Naive thymus-derived CD4-positive, alpha-beta T cell (primary cell): ENCODE measurements at places on chromosomes 7 and 10.

DNA sequence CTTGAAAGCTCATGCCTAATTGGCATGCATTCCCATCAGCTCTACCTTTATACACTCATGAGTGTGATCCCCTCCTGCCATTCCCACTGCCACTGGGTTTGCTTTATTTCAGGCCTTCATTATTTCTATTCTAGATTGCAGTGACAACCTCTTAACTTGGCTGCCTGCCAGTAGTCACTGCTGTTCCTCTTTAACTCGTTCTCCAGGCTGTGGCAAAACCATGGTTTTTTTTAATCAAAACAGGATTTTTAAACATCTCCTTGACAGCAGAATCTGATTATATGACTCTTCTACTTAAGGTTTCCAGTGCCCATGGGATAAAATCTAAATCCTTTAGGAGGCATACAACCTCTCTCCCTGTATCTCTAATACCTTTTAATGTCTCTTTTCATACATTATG lies 223.7 kb upstream of the PCDH15 start:
- no peaks in the 10 kb centered on the region for H3K36me3 ChIP-seq
- no peak overlapping the region for H3K4me3 ChIP-seq
- DNase-seq, result no peak
- H3K27ac ChIP-seq, result no peak overlapping the region
- no peaks in the 10 kb centered on the region for H3K4me1 ChIP-seq

GRCh38 chr7:129366-130221 lies 62.8 kb upstream of the FAM20C start:
- no peaks in the 10 kb centered on the region for H3K27me3 ChIP-seq
- no peaks in the 10 kb centered on the region for H3K4me1 ChIP-seq
- DNase-seq, result no peak
- no peak overlapping the region for H3K4me3 ChIP-seq

GRCh38 chr7:130937016-130937415 lies 203.0 kb upstream of the KLF14 start:
- no peak for DNase-seq
- no peak overlapping the region for H3K27ac ChIP-seq
- no peaks in the 10 kb centered on the region for H3K36me3 ChIP-seq
- H3K27me3 ChIP-seq, result no peaks in the 10 kb centered on the region
- H3K4me3 ChIP-seq, result no peak overlapping the region

DNA sequence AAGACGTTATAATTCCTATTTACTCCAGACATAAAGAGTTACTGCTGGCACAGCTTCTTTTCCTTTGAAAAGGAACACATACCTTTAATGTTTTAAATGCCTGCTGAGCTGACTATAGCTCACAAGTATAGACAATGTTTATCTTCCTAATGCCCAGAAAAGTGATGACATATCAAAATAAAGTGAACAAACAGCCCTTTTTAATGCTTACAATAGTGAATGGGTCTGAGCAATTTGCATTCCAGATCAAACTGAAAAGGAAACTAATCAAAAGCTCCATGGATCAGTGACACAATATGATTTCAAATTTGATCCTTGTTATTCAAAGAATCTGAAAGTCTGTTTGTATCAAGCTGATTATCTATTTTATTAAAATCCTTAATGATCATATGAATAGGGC lies 233.6 kb upstream of the SEMA3E start:
- H3K27me3 ChIP-seq, result no peaks in the 10 kb centered on the region
- no peak for DNase-seq
- H3K4me1 ChIP-seq, result no peaks in the 10 kb centered on the region
- H3K36me3 ChIP-seq, result no peaks in the 10 kb centered on the region

DNA sequence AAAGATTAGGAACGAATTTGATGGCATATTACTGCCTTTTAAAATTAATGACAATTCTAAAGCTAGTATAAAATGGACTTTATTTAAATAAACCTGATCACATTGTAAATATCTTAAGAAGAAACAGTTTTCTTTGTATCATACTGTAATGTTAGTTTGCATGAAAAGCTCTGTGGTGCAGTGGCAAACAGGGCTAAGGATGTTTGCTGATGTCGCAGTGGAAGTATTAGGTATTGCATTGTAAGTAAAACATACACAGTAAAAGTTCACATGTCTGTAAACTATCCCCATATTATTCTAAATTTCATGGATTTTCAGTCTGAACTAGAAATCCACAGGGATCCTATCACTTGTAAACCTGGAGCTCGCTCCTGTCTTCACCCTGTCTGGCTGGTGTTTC lies 252.6 kb upstream of the ZNF32 start:
- no peaks in the 10 kb centered on the region for H3K36me3 ChIP-seq
- H3K27ac ChIP-seq, result no peak overlapping the region
- H3K27me3 ChIP-seq, result no peaks in the 10 kb centered on the region
- no peak overlapping the region for H3K4me3 ChIP-seq
- no peaks in the 10 kb centered on the region for H3K4me1 ChIP-seq
- no peak for DNase-seq

DNA sequence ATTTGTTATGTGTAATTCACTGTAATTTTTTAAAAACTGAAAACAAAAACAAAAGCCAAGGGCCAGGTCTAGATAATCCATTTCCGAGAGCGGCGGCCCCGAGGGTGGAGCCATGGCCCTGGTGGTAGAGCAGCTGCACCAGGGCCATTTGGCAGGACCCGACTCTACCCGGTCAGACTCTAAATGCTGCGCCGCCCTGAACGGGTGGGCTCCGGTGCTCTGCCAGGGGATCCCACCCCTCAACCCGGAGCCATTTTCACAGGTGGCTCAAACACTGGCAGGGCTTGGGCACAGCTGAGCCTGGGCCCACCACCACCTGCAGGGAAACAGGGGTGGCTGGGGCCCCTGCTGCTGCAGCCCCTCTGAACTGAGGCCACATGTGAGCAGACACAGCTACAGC lies 56.9 kb downstream of the DPYSL4 start:
- no peaks in the 10 kb centered on the region for H3K27me3 ChIP-seq
- H3K27ac ChIP-seq, result no peak overlapping the region
- H3K36me3 ChIP-seq, result no peaks in the 10 kb centered on the region
- H3K4me3 ChIP-seq, result no peak overlapping the region

GRCh38 chr7:42180806-42181205 lies 56.2 kb downstream of the GLI3 start:
- no peak overlapping the region for H3K4me3 ChIP-seq
- H3K27me3 ChIP-seq, result no peaks in the 10 kb centered on the region
- no peaks in the 10 kb centered on the region for H3K4me1 ChIP-seq
- no peaks in the 10 kb centered on the region for H3K36me3 ChIP-seq
- no peak for DNase-seq

- H3K27me3 ChIP-seq, result no peaks in the 10 kb centered on the region
- H3K36me3 ChIP-seq, result no peaks in the 10 kb centered on the region
- no peak for DNase-seq
- no peak overlapping the region for H3K27ac ChIP-seq
- no peaks in the 10 kb centered on the region for H3K4me1 ChIP-seq
Measured at GRCh38 chr10:77168861-77169260, 468.7 kb downstream of the KCNMA1 start.

DNA sequence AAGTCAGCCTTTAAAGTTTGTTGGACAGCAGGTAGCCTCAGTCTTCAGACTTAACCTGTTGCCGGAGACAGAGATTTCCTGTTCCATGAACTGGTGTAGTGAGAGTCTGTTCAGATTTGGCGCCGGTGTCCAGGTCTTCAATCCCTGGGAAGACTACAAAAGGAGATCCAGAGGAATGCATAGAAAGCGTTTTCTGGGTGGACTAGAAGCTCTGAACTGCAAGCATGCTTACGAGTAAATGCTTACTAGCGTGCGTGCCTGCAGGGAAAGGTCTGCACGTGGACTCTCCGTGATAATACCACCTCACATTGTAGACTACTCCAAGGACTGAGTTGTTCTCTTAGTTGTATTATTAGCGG lies 878 bp downstream of the GLRX3 start:
- H3K27ac ChIP-seq, result peak overlapping the region; percentile 86
- H3K4me1 ChIP-seq, result peaks cover 29% of the 10 kb centered on the region
- no peaks in the 10 kb centered on the region for H3K27me3 ChIP-seq
- H3K36me3 ChIP-seq, result no peaks in the 10 kb centered on the region
